ENCODE measurements at places on chromosomes 6 and 20.

DNA sequence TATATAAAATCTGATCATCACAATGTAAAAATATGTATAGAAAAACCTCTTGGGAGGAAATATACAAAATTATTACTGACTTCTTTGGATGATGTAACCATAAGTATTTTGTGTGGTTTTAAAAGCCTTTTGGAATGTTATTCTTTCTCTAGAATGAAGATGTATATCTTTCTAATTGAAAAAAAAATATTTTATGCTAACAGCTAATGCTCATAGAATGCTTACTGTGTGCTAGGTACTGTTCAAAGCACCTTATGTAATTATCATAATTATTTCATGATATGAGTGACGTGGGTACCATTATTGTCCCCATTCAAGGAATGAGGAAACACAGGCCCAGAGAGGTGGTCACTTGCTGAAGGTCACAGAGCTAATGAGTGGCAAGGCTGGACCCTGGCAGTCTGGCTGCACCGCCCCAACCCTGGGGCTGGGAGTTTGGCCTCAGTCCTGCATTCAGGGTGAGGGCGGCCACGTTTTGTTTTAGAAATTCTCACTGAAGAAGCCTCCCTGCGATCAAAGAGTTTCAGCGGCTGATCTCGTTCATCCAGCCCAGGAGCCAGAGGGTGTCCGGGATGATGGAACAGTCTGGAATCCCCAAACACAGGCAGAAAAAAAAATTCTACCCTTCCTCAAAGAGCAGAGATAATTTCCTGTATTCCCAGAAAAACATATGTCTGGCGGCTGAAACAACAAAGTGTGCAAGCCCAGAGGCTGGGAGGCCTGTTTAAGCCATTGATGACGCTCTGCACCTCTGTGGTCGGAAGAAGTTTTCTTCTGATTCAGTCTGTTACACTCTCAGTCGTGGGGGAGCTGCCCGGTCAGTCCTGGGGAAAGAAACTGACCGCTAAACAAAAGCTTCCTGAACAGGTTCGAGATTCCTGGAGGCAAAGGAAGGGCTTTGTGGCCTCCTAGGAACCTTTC is 37.3 kb downstream of the TFEB start:
- peak; percentile 83 for DNase-seq

- no peak for DNase-seq
Observed at GRCh38 chr6:69816569-69816968, 19.8 kb upstream of the LMBRD1 start.

GRCh38 chr6:141413196-141413595 is 719.5 kb upstream of the GJE1 start:
- no peak for DNase-seq

DNA sequence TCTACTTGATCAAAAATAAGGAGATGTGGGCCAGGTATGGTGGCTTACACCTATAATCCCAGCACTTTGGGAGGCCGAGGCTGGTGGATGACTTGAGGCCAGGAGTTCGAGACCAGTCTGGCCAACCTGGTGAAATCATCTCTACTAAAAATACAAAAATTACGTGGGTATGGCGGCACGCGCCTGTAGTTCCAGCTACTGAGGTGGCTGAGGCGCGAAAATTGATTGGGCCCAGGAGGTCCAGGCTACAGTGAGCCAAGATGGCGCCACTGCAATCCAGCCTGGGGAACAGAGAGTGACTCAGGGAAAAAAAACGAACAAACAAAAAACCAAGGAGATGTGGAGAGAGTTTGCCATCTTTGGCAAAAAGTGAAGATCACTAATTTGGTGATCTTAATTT is 65.3 kb downstream of the BMP2 start:
- no peak for DNase-seq

- DNase-seq: no peak
Observed at GRCh38 chr20:37821696-37822095, 81.2 kb upstream of the VSTM2L start.

GRCh38 chr6:41522780-41523548 is 23.2 kb upstream of the FOXP4 start:
- no peak for DNase-seq

- DNase-seq: no peak
Observed at GRCh38 chr6:11218102-11218442, 14.4 kb downstream of the NEDD9 start.

- no peak for DNase-seq
Observed at GRCh38 chr20:44733341-44734069, 12.2 kb upstream of the KCNK15 start.

- DNase-seq: no peak
Observed at GRCh38 chr6:39140556-39141167, 25.7 kb upstream of the SAYSD1 start.

DNA sequence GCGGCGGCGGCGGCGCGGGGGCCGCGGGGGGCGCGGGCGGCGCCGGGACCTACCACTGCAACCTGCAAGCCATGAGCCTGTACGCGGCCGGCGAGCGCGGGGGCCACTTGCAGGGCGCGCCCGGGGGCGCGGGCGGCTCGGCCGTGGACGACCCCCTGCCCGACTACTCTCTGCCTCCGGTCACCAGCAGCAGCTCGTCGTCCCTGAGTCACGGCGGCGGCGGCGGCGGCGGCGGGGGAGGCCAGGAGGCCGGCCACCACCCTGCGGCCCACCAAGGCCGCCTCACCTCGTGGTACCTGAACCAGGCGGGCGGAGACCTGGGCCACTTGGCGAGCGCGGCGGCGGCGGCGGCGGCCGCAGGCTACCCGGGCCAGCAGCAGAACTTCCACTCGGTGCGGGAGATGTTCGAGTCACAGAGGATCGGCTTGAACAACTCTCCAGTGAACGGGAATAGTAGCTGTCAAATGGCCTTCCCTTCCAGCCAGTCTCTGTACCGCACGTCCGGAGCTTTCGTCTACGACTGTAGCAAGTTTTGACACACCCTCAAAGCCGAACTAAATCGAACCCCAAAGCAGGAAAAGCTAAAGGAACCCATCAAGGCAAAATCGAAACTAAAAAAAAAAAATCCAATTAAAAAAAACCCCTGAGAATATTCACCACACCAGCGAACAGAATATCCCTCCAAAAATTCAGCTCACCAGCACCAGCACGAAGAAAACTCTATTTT is 2.0 kb downstream of the FOXC1 start:
- no peak for DNase-seq

GRCh38 chr6:1758076-1758679 is 148.5 kb downstream of the FOXC1 start:
- DNase-seq: no peak

DNA sequence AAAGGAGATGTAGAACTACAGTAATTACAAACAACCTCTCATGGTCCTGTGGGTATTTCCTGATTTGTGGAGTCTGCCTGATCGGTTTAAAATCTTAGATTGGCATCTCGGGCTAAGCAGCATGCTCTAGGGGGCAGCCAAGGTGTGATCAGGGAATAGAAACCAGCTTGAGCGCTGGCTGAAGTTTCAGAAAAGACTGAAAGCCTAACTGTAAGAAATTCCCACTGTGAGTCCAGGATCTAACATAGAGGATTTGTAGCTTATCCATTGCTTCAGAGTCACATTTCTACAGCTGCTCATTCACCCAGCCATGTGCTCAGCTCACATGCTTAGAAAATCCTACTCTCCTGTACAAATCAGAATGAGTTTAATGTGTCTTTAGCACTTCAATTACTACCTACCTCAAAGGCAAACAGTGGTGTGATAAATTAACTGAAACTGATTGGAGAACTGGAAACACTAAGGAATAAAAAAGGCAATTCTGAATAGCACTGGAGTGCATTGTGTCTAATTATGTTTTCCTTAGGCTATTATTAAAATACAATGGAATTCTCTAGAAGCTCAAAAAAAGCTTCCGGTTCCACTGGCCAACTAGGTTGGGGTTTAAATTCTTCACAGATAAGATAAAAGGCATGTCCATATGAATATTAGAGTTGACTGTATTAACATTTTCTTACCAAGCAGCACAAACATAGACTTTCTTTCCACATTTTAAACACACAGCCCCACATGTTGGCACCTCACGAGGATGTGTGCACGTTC is 73.8 kb upstream of the MPC1 start:
- DNase-seq: no peak

DNA sequence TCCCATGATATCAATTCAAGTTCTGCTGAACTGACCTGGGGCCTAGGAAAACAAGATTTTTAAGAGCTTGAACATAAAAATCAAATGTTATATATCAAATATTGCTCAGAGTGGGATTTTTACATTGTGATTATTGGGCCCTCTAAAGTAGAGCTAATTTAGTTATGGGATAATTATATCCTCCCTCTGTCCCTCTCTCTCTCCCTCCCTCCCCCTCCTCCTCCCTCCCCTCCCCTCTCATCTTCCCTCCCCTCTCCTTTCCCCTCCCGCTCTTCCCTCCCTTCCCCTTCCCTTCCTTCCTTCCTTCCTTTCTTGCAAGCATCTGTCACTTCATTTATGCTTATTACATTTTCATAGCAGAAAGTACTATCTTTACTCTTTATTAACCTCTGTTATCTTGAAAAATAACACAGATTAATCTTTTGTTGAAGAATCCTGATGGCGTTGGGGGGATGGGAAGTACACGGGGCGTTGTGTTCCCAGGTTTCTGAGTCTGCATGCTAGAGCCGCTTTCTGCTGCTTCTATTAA is 32.8 kb downstream of the KIF25 start:
- DNase-seq: no peak

DNA sequence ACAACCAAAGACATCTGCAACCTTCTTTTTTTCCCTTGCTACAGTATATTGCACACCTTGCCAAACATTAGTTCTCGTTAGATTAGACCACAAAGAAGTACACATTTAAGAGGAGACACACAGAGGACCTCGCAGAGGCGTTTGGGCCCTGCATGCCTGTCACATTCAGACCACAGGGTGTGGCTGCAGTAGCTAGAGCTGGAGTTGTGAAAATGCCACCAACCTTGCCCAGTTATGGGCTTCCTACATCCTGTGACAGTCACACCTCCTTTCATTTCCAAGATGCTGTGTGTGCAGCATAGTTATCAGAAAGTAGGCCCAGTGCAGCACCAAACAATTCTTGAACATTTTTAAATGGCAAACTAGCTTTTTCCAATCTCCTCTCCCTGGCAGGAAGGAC is 2.4 kb downstream of the SYNE1 start:
- no peak for DNase-seq

DNA sequence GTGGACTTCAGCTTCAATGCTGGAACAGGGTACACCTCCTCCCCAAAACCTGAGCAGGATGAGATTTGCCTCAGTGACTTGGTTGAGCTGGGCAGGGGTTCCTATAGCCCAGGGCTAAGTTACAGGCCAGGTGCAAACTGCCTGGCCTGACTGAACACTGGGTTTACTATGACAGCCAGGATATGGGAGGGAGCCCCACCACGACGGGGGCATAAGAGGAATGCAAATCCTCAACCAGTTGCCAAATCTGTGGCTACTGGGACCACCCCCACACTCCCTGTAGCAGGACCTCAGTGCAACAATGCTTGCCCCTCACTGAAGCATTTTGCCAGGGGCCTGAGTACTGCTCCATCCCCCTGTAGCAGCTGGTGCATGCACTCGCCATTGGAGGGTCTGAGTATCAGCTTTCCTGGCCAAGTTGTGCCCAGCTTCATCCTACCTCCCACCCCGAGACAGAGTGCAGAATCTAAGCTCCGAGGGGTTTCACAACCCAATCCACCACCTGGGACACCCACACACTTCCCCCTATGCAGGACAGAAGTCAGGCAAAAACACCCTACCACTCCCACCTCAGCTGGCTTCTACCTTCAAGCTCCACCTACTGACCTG is 27.6 kb downstream of the TREML4 start:
- DNase-seq: no peak

GRCh38 chr6:150745896-150746295 is 119.6 kb upstream of the MTHFD1L start:
- DNase-seq: no peak

- no peak for DNase-seq
Observed at GRCh38 chr20:1254254-1254653, 11.8 kb upstream of the SNPH start.

DNA sequence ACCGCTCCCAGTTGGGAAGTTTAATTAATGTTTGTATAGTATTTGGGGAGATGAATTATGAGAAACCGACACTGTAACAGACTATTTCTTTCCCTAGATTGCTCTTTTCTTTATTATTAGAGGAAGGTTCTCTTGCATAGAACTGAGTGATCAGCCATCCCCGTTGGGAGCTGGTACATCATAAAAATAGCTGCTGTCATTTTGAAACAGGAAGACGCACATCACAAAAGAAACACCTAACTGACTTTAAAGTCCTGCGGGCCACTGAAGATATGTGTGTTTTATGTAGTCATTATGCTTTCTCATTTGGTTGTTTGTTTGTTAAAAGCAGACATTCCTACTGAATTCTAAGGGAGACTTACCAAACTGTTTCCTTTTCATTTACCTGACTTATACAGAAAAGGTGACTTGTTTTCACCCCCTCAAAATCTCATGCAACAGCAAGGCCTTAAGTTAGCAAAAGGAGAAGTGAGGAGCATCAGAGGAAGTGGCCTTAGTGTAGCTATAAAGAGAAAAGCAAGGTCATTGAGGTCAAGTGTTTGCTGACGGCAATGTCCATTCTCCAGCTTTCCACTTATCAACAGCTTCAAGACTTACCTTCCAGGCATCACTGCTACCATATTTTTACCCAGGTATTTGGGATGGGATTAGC is 91.0 kb downstream of the PKHD1 start:
- DNase-seq: no peak

DNA sequence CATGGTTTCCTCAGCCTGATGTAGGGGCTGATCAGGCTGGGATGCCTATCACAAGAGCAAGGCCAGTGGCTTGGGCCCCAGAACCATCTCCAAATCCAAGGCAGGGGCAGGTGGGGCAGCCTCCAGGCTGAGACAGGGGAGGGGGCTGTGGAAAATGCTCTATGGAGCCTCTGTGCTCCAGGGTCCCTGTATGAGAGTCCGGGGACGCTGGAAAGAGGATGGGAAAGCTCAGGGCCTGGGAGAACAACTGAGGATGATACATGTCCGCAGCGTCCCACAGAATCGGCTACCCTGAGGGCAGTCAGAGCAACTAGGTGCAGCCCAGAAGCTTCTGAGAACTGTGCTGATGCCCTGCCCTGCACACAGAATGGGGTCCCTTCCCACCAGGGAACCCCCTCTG is 43.4 kb downstream of the CPXM1 start:
- no peak for DNase-seq

DNA sequence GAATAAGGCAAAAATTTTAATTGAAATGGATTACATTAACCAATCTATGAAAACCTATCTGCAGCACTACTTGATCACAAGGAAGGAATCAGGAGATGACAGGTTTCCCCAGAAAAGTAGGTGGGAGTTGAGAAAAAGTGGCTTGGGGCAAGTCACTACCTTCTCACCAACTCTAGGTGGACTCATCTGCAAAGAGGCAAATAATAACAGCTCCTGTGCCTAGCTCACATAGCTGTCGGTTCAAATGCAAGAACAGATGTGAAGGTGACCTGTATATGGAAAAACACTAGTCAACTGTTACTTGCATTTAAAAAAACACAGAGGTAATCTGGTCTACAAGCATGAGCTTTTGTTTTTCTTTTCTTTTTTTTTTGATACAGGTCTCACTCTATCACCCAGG is 67.2 kb downstream of the POPDC3 start:
- DNase-seq: no peak

Measured in brain pericyte (primary cell).